ENCODE measurements at places on chromosomes 7 and 10.

DNA sequence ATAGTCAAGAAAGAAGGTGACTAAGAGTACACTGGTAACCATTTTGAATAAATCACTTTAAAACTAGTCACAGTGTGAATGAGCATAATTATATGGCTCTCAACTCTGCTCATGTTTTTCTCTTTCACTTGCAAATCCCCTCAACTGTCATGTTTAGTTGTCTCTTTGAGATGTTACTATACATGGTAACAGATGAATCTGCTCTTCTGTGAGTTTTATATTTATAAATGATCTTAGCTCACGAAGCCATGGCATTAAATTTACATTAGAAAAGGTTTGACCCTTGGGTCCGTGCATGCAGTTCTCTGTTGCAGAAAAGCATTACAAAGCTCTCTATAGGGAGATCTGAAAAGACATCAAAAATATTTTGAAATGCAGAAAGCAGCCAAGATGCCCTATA lies 33.0 kb upstream of the LRRTM3 start:
- DNase-seq = no peak

- no peak for DNase-seq
Observed at GRCh38 chr10:26642896-26643653, 54.4 kb upstream of the PDSS1 start.

DNA sequence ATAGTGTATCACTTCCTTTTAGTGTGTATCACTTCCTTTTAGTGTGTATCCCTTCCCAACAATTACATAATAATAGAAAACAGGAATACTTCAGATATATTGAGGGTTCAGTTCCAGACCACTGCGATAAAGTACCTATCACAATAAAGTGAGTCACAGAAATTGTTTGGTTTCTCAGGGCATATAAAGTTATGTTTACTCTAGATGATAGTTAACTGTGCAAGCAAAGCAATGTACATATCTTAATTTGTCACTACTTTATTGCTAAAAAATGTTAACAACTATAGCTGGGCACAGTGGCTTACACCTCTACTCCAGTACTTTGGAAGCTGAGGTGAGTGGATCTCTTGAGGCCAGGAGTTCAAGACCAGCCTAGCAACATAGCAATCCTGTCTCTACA lies 938.4 kb downstream of the CCSER2 start:
- no peak for DNase-seq

DNA sequence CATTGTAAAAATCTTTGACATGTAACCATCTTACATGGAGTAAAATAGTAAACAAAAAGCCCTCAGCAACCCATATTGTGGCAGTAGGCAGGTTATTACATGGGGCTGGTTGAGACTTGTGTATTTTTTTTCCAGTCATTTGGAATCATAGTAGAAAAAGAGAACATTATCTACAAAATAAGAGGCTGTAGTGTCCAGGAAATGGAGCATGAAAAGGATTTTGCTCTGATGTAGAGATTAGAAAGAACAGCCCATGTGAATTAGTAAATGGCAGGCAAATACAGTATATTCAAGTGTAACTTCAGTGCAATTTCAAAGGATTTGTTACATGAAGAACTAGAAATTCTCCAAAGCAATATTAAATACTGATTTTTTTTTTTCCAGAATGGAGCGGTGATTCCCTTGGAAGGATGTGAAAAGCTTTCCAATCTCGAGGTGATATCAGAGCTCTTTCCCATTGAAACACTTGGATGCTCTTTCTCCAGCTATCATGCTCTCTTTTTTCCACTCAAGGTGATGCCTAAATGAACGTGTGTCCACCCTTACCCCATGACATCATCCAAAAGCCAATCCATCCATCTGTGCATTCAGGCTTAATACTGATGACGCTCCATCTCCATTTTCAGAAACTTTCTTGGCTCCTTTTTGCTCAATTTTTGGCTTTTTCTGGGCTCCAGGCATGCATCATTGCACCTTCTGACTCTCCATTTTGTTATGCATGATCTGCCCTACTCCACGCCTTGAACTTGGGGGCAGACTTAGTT lies 1034.7 kb downstream of the TYW1 start:
- DNase-seq = no peak

DNA sequence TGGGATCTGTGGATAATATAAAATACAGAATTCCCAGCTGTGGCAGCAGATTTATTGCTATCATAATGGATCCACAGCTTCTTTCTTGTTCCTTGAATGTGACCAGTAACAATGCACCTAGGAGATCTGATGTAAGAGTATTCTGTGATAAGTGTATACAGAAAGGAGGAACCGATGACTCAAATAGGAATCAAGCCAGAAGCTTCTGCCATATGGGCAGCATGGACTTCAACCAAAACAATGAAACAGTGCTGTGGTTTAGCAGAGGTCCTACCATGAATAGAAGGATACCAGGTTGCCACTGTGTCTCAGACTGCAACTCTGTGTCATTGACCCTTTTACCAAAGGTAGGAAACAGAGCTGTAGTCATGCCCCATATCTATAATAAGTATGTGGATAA lies 81.8 kb downstream of the PTPRZ1 start:
- DNase-seq = peak; percentile 13

GRCh38 chr7:8881916-8882315 lies 448.5 kb downstream of the NXPH1 start:
- DNase-seq = no peak

DNA sequence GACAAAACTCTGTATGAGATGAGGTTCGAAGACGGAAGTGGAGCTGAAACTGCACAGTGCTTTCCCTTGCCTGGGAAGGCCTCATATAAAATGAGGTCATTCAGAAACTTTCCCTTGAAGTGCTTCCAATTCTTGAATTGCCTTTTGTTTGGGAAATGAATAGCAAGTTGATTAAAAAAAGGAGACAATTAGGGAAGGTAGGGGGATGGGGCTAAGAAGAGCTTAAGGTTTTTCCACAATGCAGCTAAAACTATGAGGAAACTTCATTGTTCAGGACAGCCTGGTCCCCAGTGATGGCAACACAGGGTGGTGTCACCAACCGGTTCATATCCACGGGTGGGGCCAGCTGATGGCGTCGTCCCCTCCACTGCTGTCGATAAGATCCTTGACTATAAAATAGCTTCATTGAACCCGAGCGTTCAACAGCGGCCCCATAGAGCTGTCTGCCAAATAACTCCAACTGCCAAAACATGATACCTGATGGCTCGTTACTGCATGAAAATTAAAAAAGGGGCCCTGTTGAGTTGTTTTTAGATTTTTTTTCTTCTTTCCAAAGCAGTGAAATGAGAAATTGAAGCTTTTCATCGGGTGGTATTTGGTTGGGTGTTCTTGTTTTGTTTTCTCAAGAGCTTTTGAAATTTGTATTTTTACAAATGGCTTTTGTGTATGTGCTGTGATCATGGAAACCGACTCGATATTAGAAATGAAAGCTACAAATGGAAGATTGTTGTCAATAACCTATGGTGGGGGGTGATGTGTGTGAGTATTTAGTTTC lies 2.8 kb upstream of the CELF2 start:
- DNase-seq = no peak

DNA sequence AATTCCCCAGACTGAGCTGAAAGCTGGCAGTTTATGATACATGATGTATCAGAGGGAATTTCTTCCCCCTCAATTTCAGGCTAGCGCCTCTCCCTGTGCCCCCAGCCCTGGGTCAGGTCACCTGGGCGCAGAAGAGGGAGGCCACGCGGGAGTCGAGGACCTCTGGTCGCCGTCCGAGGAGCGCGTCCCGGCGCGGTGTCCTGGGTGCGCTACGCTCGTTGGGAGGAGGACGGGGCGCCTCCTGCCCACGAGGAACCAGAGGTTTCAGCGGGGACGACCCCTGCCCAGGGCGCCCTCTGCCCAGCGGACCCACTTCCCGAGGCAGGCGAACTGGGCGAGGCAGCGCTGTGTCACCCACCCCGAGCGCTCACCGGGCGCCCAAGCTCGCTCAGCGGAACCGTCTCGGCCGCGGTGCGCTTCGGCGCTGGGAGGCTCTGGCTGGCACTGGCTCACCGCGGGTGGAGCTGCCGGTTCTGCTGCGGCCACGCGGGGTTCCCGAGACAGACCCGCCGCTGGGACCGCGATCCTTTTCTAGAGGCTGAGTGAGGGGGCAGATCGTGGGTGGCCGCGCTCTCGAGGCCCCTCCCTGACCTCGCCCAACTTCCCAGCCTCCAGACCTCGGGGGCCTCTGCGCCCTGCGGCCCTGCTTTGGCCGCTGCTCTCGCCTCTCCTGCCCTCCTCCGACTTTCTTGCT lies at the start of gene FAM237B:
Gene FAM237B, minus strand, starts transcription at position 504 of the 694 bp plus-strand sequence. CDS start 1,556 bp downstream, outside the sequence.
- no peak for DNase-seq

- peak; percentile 61 for DNase-seq
Observed at GRCh38 chr10:2509081-2509531, 558.2 kb upstream of the PFKP start.

DNA sequence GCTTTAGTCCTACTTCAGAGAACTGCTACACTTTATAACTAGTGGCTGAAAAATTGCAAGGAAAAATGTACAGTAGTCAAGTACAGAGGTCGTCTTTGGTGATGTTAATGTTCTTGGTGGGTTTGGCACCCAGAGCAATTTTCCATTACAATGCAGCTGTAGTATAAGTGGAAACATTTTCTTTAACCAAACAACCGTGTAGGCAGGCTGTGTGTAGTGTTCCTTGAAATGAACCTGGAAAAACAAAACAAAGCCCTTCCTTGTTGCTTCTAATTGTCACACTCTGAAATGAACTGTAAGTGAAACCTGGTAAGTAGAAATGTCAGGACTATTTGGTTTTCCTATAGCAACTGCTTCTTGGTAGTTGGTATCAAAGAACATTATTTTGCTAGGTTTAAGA lies 256.9 kb downstream of the MDFIC start:
- DNase-seq = no peak

DNA sequence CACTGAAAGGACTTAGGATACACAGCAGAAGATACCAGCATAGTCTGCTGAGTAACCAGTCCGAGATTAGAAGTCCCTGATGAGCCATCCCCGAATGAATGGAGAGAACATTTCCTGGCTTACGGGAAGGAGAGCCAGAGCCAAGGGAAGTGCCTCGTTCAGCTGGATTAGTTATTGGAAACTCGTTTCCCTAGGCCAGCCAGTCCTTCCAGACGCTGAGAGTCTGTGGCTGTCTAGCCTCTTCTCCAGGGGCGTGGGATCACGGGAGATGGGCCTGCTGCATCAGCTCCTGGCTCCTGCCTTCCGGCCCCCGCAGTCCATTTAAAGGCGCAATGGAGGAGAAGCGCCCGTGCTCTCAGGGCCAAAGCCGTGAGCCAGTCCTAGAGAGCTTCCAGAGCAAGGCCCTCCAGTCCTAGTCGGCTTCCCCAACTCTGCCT lies 712.8 kb downstream of the PARD3 start:
- DNase-seq = peak; percentile 2

DNA sequence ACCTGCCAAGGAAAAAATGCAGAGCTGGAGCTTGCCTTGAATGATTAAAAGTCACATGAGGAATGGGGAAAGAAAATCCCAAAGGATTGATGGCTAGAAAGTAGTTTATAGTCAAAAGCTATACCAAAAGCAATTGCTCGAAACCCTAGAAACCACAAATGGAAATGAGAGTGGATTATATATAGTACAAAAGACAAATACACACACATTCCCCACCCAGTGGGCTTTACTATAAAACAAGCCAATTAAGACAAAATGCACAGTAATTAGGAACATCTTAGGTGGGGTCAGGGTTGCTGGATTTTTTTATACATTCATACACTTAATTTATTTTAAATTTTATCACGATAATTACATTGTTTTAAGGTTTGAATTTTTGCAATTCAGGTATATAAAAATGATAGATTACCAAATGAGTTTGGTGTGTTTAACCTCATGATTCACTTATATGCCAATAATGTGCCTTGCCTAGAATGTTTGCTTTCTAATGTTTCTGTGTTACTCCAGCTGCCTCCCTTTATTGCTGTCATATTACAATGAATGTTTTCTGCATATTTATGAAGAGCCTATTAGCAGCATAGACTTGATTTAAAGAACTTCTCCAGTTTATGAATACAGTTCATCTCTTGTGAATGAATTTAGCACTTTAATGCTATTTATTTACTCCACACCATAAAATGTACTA lies 421.3 kb downstream of the EXOC4 start:
- no peak for DNase-seq

GRCh38 chr7:116258734-116259133 lies 48.4 kb downstream of the TES start:
- DNase-seq = peak; percentile 73

DNA sequence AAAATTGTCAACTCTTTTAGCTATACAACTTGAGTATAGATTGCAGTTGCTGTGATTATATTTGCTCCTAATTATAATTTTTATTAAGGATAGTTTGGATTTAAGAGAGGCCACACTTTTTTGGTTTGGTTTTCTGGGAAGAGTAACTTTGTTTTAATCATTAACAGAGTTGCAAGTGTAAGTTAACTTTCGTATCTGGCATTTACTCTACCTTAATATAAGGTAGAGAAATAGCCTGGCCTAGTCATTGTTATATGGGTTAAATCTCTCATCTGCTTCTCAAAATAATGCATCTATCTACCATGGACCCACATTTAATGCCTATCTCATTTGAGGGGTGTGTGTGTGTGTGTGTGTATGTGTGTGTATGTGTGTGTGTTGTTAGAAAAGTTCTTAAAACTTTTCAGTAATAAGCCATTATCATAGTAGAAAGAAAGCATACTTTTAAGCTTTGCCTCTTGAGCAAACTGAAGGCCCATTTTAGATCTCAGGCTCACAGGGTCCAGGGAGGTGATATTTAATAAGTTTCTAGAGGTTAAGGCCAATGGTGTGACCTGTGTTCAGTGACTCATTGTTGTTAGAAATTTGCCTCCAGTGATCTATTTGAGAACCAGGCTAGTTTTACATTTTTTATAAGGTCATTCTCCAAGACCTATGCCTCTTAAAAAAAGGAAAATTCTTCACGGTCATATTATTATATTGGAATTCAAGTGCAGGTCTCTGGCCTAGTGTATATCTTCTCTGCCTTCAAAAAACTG lies 10.9 kb upstream of the TEX47 start:
- DNase-seq = no peak

DNA sequence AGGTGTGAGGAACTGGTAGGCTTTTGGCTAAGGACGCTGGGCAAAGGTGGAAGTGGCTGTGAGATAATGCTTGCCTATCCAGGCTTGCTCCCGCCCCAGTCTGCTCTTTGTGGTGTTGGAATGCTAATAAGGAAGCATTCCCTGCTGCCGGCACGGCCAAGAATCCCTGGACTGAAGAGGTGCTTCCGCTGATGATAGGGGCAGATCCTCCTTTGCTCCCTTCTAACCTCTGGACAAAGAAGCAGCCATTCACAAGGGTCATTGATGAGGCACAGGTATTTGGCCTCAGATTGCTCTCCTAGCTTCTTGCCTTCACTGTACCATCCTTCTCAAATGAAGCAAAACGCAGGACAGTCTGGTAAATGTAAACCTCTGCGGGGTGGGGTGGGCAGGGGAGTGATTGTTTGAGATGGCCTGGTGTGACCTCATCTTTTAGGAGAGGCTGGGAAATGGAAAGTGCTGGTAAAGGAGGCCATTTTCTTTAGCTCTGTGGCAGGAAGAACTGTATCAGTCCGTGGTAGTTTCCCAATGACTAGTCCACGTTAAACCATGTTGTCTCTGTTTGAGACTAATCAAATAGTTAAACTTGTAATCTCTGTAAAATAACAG lies 1.7 kb downstream of the PGAM1 start:
- DNase-seq = peak; percentile 62
